Stimulated activated CD4-positive, alpha-beta T cell treated with anti-CD3 and anti-CD28 coated beads, TNF-alpha, amount 100 ng/mL, for 1 hour (primary cell): ENCODE measurements at places on chromosomes 16 and 17.
A peak's percentile ranks its signal among the peaks of the same experiment; 100 is the strongest.

DNA sequence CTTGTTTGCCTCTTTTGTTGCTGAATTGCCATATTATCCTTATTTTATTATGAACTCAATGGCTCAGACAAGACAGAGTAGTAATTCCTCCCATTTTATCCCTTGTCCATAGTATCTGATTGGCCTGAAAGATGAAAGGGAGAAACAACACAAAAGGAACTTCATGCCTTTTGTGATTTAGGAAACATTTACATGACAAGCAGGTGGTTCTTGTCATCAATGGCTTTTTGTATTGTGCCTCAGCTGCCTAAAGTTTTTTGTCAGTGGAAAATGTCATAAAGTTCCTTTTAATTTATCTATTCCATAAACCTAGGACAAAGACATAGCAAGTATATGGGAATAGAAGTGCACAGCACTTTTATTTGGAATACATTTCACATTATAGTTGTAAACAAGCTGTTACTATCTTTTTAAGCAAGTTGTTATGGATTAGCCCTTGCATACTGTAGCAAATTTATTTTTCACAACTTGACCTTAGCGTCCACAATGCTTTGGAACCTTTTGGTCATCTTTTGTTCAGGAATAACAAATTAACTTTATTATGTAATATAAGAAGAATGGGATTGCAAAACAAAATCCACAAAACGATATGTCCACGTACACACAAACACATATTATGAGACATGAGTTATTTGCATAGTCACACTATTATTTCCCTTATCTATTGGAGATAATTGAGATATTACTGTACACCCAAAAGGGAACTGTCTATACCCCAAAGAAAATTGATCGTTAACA is 12.4 kb upstream of the MPHOSPH6 start:
- DNase-seq = no peak

DNA sequence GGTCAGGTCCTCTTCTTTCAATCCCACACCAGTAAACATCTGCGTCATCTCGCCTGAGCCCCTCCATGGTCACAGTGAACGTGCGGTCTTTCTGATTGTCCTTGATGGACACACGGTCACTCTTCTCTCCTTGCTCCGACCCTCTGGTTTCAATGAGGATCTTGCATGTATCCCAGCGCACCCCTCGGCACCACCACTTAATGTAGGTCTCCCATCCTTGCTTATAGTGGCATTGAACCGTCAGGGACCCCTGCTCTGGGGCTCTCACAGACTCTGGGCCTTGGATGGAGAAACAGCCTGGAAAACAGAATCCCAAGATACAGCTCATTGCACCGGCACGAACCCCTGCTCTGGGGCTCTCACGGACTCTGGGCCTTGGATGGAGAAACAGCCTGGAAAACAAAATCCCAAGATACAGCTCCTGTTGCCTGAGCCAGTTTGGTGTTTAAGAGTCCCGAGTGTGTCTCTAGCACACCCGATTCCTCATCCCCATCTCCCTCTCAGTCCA is 5.4 kb downstream of the CD300LB start:
- DNase-seq = no peak

DNA sequence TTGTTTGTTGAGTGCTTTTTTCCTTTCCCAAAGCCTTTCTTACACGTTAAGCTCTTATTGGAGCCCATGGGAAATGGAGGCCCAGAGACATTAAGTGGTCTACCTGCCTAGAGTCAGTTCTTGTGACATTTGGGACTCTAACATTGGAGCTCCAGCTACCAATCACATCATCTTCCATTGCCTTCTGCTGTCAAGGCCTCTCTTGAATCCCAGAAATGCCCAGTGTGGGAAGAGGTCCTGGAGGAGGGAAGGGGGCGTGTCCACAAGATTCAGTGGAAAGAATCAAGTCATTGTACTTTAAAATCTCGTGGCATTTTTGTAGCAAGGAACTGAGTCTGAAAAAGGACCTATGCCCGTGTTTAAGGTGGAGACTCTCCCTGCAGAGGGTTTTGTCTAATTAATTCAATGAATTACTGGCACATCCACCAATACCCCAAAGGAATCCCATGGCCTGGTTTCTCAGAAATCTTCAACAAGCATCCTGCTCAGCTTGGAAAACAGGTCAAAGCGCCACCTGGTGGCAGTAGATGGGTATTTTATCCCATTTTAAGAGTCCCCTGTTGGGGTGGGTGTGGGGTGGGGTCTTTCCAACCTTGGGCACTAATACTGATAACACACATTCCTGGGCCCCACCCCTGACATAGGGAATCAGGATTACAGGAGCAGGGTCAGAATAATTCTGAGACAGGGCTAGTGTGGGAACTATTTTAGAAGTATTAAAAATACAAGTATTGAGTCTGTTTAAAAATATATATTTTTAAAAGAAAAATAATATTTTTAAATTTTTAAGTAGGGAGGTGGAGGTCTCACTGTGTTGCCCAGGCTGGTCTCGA is 24.6 kb downstream of the GPT2 start:
- DNase-seq = peak; percentile 41

- DNase-seq = no peak
These were observed 27.4 kb upstream of the CAPNS2 start for GRCh38 chr16:55539049-55539448.

- DNase-seq = no peak
These were observed 178.9 kb downstream of the TMEM132E start for GRCh38 chr17:34758316-34758715.

DNA sequence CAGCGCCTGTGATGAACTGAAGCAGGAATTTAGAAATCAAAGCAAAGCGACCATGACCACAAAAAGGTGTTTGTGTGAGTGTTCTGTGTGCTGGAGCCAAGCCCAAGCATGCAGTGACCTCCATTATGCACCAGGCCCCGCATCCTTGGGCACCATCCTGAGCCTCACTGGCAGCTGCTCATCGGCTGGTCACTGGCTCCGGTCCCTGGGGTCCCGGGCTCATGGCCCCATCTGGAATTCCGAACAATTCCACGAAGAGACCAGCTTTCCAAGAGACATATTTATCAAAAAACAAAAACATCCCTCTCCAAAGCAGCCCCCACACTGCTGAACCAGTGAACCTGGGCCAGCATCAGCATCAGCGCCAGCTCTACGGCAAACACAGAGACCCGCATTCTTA is 15.2 kb upstream of the ZNF469 start:
- DNase-seq = no peak

GRCh38 chr17:2718150-2718938 is 6.8 kb upstream of the CLUH start:
- no peak for DNase-seq

GRCh38 chr17:49633762-49634484 is 44.0 kb downstream of the SPOP start:
- no peak for DNase-seq

- DNase-seq = no peak
These were observed 24.9 kb upstream of the GRB2 start for GRCh38 chr17:75430159-75430974.

GRCh38 chr16:180101-180675 is at the start of gene HBQ1:
HBQ1 (plus strand) TSS chr16:180459; CDS start chr16:180487, 28 bp downstream.
- DNase-seq = peak; percentile 37

GRCh38 chr16:3113765-3114479 is 1.5 kb downstream of the ZNF205 start:
- no peak for DNase-seq

DNA sequence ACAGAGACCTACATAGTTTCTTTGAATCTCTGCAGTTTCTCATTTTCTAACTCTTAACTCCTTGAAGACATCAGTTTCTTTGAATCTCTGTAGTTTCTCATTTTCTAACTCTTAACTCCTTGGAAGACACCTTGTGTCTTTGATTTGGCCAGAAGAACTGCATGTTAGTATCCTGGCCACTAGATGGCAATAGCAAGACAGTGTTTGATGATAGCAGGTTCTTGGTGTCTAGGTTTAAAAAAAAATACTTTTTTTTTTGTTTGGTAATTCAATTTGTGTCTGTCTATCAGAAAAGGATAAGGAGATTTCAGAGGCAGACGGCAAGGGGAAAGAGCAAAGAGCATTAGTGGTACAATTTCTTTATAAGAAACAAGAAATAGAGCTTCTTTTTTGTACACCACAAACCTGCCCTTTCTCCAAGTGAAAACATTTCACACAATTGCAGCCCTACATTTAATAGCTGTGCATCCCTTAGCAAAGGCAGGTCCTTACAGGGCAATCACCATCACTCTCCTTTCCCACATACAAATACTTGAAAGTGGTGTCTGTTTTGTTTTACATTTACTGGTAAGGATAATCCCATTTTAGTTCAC is 1324.9 kb upstream of the CDH8 start:
- DNase-seq = no peak

DNA sequence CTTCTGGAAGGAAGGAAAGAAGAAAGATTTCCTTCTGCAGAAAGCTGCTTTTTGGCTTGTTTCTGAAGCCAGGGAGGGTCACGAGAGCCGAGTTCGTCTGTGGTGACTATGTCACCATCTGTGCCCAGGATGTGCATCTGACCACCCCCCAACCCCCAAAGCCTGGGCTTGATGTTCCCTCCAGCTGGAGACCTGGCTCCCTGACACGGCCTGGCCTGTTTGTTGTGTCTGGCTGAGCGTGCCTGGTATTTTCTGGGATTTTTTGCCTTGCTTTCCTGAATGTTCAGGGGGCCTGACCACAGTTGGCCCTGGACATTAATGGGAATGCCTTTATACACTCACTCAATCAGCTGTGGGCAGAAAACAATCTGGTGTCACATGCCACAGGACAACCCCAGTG is 38.9 kb downstream of the LGALS9 start:
- DNase-seq = no peak

DNA sequence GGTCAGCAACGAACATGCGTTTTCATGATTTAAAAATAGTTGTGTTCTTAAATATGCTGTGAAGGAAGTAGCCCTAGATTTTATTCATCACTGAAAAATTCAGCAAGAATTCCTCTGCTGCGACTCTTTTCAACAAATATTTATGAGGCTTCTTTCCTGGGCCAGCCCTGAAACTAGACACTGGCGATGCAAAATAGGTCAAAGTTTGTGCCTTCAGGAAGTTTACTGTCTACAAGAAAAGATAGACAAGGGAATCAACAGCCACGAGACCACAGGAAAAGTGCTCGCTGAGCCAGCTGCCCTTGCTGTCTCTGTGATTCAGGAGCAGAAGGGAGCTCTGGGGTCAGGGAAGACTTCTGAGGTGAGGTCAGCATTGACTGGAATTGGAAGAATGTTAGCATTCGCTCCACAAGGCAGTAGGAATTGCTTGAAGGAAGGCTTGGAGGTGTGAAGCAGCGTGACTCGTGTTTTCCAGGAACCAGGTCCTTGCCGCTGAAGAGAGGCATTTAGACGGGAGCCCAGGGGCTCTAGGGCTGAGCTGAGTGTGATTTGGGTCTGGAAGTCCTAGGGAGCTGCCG is 1.9 kb upstream of the RPL26 start:
- no peak for DNase-seq

- DNase-seq = no peak
These were observed 51.6 kb upstream of the KSR1 start for GRCh38 chr17:27404676-27405075.

- DNase-seq = no peak
These were observed 25.1 kb downstream of the KSR1 start for GRCh38 chr17:27481327-27481726.

DNA sequence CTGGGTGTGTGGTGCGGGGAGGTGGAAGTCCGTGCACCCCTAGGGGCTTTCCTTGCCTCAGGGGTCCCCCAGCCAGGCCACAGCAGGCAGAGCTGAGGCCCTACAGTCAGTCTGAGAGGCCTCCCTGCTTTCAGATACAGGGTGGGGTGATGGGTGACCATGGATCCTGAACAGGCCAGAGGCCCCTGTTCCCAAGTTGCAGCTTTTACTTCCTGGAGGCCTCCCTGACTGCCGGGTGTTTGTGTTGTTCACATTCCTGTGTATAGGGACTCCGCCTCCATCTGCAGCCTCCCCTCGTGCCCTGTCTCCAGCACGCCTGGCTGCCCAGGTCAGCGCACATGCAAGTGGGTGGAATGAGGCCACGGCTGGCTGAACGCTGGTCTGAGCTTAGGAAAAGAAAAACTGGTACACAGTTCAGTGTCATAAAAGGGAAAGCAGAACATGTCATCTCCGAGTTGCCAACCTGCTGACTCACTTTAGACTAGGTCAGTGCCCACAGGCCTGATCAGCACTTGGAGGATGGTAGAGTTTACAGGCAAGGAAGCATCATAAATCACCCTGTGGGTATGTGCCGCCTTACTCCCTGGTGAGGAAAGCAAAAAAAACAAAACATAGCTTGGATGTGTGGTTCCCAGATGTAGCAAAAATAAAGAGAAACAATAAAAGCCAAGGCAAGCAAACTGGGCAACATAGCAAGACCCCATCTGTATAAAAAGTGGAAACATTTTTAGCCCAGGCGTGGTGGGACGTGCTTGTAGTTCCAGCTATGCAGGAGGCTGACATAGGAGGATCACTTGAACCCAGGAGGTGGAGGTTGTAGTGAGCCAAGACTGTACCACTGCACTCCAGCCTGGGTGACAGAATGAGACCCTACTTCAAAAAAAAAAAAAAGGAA is 6.2 kb upstream of the SLC7A6 start:
- no peak for DNase-seq

- no peak for DNase-seq
These were observed 13.8 kb downstream of the ELMO3 start for GRCh38 chr16:67212766-67213165.

DNA sequence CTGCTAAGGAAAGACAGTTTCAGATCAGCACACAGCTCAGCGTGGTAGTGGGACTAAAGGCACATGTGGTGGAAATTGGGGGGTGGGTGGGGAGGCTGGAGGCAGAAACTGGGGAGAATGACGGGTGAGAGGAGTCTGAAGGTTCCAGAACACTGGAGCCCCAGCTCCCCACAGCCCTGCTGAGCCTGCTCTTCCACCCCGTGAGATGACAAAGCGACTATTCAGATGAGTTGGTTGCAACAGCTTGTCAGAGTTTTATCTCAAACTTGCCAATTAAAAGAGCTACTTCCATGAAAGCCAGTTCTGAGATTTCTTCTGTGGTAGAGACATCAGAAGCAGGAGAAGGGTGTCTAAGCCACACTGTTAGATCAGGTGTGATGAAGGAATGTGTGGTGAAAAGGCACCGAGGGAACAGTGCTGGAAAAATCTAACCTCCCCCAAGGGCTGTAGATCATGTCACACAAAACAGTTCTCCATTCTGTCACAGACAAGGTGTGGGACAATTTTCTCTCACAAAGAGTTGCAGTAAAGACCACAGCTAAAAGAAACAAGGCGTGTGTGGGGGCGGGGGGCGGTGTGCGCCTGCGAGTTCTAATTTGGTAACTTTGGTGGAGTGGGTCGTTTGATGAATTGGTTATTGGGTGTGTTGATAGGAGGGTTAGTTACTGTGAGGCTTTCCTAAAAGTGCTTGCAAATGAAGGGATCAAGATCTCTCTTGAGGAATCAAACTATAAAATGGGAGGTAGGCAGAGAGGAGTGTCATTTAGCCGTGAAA is 39.0 kb downstream of the CCDC182 start:
- no peak for DNase-seq
